Upper lobe of left lung (tissue), 6 donors: ENCODE measurements at places on chromosomes 7 and 10. TPM values are rescaled to one million over a fixed set of nuclear protein-coding genes. Genes with fewer than 3 reads are reported as not detected.

The DNAJB12 gene
- total RNA-seq, result 45.4 TPM

The TMEM178B gene
- total RNA-seq, result 0.11 TPM

The HGF gene
- total RNA-seq, result 11.4 TPM

The NUPR2 gene
- 1.1 TPM for total RNA-seq

The CCDC186 gene
- total RNA-seq, result 90.0 TPM

The GLCCI1 gene
- total RNA-seq, result 240 TPM

The KCND2 gene
- not detected for total RNA-seq

The RAB19 gene
- 7.3 TPM for total RNA-seq

The LIPM gene
- not detected for total RNA-seq

- DNase-seq, result no peak
These were observed 180.9 kb downstream of the FAM107B start for GRCh38 chr10:14593806-14594205.

DNA sequence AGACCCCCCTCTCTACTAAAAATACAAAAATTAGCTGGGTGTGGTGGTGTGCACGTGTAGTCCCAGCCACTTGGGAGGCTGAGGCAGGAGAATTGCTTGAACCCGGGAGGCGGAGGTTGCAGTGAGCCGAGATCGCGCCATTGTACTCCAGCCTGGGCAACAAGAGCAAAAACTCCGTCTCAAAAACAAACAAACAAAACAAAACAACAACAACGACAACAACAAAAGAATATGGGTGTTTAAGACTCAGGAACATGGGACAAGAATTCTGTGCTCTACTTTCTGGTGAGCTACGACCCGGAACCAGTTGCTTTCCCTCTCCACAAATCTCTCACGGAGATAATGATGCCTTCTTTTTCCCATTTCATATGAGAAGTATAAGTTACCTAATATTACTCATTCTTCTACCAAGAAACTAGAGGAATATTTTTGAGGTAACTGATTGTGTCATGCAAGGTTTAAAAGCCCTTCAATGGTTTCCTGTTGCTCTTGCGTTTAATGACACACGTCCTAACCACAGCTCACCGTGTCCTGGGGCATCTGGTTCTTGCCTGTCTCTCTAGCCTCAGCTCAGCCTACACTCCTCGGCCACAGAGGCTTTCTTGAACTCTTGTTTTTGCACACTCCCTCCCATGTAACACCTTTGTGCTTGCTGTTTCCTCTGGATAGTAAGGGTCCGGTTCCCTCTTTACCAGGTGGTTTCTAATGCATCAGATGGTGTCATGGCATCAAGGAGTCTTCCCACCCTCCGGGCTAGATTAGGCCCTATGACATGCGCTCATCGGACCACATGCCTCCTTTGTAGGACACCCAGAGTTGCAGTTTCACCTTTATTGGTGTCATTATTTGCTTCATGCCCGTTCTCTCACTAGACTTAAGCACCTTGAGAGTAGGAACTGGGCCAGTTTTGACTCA lies 67.5 kb downstream of the PFKFB3 start:
- no peak for DNase-seq

GRCh38 chr7:105030447-105030846 lies 16.4 kb downstream of the KMT2E start:
- no peak for DNase-seq

DNA sequence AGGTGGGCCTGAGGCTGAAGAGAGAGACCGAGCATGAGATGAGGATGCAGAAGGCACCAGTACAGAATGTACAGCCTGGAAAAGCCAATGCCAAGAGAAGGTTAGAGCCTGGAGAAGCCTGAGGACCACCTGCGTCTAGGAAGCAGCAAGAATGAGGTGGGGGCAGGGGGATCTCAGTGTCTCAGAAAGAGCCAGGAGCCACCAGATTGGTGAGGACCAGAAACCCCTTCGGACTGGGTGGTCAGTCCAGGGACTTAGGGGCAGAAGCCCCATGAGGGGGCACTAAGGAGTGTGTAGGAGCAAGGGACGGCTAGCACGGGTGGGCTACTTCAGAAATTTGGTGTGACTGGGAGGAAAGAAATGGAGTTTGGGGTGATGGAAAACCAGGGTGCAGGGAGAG lies 205.9 kb upstream of the RNF32 start:
- no peak for DNase-seq

DNA sequence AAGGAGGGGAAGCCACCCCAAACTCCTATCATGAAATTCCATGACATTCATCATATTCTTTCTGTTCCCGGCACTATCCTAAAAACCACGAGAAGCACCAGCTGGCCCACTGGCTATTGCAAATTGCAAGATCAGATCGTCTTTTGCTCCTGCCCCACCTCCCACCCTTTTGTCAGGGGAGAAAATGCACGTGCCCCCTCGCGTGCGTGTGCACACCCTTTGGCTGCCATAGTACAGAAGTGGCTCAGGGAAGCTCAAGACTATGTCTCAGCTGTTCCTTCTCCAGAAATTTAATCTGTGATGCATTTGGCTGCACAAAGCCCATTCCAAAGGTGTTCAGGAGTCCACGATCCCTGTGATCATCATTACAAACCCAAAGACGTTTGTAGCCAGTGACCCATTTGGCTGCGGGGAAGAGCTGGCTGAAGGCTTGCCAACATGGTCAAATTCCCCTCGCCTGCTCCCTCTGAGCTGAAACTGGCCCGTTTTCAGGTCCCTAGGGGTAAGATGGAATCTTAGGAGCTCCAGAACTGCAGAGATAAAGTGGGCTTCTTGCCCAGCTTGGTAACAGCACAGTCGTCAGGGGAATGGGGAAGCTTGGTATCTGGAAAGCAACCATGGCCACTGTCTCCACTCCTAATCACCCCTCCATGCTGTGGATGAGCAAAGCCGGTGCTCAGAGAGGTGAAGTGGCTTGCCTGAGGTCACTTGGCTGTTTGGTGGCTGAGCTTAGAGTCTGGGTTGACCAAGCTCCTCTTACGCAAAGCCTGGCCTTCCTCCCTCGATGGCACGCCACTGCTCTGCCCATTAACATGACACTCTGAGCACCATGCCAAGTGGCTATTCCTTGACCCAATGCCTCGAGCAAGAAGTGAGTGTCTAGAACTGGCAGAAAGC lies 155.4 kb downstream of the NEURL1 start:
- DNase-seq, result peak; percentile 80

DNA sequence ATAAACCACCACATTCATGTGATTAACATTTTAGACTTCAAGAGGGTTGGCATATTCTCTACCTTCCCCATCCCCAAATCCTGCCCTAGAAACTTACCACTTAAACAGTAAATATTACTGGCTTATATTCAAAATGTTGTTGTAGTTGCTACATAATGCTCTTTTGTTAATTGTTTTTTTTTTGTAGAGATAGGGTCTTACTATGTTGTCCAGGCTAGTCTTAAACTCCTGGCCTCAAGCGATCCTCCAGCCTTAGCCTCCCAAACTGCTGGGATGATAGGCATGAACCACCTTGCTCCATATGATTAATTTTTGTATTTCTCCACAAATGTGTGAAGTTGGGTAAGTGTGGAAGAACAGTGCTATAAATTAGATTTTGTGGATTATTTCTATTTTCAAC lies 6.5 kb downstream of the PDK4 start:
- DNase-seq, result no peak

DNA sequence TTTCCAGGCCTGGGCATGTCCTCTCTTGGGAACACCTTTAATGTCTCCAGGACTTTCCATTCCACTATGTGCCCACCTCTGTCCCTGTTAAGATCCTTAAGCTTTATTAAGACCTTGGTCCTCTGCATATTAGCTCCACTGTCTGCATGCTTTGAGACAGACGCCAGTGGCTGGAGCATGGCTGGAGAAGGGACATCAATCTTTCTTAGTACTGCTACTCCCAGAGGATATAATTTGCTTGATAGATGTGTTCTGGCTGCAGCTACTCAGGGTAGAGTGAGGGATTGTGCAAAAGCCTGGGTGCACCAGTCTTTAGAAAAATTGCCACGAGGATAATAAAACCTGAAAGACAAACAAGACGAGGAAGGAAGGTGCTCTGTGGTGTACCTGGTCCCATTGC lies 42.9 kb downstream of the PLPP4 start:
- DNase-seq, result no peak

DNA sequence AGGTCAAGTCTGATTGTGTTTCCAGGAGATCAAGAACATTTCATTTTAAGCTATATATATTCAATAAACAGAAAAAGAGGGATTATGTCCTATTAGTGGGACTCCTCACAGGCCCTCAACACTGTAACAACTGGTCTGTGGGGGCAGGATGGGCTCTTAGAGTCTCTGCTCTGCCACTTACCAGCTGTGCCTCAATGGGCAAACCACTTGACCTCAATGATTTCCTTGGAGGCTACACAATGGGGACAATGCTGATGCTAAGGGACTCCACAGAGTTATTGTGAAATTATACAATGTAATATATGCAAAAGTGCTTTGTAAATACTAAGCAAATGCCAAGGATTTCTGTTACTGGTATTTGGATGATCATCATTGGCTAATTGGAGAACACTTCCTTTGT lies 33.2 kb upstream of the MXI1 start:
- no peak for DNase-seq

DNA sequence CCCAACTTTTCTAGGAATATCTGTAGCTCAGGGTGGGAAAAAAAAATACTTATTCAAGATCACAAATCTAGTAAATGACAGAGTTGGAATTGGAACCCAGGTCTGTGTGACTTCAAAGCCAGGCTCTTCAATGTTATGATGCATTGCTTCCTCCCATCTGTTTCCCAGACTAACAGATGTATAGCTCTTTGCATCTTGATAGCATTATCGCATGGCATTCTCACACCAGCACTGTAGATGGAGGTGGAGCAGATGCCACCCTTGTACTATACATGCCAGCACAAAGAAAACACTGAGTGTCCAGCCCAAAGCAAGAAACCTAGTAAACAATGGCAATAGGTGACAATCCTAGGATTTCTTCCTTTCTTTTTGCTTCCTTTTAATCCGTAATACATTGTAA lies 497.3 kb downstream of the NEBL start:
- no peak for DNase-seq

- DNase-seq, result peak; percentile 61
These were observed 160.1 kb downstream of the NEURL1 start for GRCh38 chr10:103653581-103654037.

DNA sequence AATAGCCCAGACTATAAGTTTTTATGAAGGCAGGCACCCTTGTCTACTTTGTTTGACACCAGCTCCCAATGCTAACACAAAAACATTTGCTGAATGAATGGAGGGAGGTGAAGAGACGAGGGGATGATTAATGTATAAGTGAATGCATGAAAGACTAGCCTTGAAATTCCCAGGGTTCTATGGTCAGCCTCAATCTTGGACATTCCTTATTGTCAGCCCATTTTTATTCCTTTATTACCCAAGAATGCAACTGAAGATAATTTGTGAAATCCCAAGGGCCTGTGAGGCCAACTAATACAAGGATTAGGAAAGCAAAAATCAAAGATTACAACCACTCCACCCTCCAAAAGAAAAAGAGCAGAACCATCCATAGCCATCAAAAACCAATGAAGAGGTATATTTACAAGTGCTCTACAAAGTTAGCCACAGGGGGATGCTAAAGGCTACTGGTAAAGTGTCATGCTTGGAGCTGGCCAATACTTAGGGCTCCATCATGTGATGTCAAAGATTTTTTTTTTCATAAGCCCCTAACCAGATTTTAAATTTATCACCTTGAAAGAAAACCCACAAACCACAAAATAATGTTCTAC lies 40.0 kb upstream of the ASAH2 start:
- no peak for DNase-seq

GRCh38 chr10:111650088-111650487 lies 533.5 kb downstream of the GPAM start:
- DNase-seq, result no peak

- no peak for DNase-seq
These were observed 53.2 kb upstream of the ABCB4 start for GRCh38 chr7:87528730-87529129.

- DNase-seq, result no peak
These were observed 313.6 kb upstream of the ZMIZ1 start for GRCh38 chr10:78755063-78755701.

DNA sequence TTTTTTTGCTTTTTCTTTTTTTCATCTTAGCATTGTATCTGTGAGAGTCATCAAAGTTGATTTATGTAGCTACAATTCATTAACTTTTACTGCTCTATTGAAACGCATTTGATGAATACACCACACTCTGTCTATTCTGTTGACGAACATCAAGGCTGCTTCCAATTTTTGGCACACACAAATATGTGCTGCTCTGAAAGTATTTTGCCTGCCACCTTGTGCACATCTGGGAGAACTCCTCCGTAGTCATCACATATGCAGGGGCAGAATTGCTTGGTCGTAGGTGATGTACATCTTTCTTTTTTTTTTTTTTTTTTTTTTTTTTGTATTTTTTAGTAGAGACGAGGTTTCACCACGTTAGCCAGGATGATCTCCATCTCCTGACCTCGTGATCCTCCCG lies 796.8 kb downstream of the KCNMA1 start:
- no peak for DNase-seq

- no peak for DNase-seq
These were observed 99.3 kb downstream of the LANCL2 start for GRCh38 chr7:55464422-55464821.

GRCh38 chr7:22759721-22760120 lies 32.7 kb downstream of the IL6 start:
- DNase-seq, result no peak

DNA sequence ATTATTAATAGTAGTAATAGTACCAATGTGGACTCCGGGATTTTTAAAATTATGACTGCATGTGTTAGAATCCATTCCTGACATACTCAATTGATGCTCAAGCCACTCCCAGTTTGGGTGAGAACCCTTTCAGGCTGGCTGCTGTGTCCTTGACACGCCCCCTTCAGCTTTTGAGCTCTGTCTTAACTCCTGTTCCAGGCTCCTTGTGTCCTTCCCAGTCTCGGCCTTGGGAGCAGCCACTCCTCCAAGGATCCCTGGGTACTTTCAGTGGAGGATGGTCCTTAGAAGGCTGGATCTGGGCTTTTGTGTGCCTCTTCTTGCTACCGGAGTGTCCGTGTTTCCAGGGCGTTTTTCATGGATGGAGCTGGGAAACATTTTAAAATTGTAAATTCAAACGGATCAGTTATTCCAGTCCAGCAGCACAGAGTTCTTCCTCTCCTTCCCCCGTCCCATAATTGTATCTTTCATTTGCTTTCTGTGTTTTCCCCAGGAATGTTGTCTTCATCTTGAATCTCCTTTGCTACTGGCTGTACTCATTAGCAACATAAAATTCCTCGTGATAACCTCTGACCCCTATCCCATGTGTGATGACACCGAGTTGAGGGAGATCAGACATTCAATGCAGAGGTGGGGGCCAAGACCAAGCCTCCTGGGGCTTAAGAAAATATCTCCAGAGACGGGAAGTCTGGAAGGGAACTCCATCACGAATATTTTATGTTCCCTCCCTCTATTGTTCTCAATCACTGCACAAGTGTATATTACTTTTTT lies 40.0 kb upstream of the PFKFB3 start:
- DNase-seq, result no peak

DNA sequence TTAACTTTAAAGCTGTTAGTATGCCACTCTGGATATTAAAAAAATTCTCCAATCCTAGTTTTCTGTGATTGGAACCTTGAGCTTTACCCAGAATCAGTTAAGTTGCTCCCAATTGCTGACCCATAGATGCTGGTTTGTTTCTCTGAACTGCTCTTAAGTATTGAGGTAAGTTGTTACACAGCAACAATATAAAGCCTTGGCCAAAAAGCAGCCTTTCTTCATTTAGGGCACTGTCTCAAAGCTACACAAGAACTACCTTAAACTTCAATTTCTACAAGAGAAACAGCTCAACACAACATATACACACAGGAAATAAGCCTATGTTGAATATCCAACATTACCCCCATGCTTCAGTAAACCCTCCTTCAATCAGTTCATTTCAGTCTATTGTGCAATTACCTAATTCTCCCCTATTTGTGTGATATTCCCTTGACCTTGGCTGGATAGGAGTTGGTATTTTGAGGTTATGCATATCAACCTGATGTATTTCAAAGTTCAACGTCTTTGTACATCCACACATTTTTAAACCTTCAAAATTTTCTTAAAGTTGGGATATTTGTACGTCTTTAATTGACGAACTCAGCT lies 11.5 kb downstream of the HNRNPA2B1 start:
- DNase-seq, result no peak
